ENCODE measurements at places on chromosomes 4 and X.
A peak's percentile ranks its signal among the peaks of the same experiment; 100 is the strongest.

- DNase-seq = peak; percentile 26
These were observed 99.6 kb downstream of the PCDH18 start for GRCh38 chr4:137432446-137433311.

GRCh38 chr4:145530189-145530588 lies 48.5 kb downstream of the SMAD1 start:
- DNase-seq = no peak

- DNase-seq = no peak
These were observed 368.8 kb downstream of the GASK1B start for GRCh38 chr4:157803845-157804521.

DNA sequence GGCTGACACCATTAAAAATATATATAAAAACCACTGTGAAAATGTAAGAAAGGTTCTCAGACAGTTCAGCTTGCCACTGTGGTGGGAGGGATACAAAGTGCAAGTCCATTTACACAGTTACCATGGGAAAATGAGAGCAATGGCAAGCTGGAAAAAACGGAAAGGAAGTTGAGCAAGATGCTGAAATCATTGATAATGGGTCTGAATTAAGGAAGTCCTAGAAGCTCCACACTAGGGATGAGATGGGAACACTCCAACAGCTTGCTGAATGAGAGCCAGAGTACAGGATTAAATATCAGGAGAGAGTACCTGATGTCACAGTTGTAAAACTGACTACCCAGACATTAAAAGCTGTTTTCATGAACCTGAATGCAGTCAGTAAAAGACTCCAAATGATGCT lies 218.6 kb downstream of the PRDM5 start:
- DNase-seq = no peak

DNA sequence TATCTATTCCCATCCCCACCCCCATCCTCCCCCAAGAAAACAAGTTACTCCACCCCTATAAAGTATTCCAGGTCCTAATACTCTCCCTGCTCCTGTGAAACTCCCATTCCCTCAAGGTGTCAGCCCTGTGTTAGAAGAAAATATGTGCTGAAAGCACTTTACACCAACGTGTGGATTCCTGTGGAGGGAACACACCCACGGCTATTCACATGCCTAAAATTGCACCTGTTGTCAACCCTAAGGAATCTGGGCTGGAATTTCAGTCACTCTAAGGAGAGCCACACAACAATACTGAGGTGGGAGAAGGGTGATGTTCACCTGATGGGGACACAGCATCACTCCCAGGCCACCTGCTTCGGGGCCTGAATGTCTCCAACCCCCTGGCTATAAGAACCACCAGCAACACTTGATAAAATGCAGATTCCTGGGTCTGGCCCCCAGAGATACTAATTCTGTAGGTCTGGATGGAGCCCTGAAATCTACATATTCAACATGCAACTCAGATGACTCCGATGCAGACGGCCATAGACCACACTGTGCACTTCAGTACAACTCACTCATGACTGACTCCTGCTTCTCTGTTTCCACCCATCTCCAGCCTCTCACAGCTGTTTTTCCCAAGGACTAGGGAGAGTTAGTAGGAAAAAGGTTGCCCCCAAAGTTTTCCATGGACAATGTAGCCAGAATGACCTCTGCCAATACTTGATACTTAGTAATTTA lies 15.8 kb downstream of the SCD5 start:
- no peak for DNase-seq

DNA sequence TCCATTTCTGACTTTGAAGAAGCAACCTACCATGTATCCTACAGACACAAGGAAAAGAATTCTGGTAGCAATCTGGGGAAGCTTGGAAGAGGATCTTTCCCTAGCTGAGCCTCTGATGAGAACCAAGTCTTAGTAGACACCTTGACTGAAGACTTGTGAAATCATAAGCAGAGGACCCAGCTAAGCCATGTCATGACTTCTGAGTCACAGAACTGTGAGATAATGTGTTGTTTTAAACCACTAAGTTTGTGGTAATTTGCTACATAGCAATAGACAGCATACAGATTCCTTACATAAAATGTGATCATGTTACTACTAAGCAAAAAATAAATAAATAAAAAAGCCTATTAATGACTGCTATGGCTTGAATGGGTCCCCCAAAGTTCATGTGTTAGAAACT lies 71.3 kb upstream of the ANKRD50 start:
- DNase-seq = no peak

DNA sequence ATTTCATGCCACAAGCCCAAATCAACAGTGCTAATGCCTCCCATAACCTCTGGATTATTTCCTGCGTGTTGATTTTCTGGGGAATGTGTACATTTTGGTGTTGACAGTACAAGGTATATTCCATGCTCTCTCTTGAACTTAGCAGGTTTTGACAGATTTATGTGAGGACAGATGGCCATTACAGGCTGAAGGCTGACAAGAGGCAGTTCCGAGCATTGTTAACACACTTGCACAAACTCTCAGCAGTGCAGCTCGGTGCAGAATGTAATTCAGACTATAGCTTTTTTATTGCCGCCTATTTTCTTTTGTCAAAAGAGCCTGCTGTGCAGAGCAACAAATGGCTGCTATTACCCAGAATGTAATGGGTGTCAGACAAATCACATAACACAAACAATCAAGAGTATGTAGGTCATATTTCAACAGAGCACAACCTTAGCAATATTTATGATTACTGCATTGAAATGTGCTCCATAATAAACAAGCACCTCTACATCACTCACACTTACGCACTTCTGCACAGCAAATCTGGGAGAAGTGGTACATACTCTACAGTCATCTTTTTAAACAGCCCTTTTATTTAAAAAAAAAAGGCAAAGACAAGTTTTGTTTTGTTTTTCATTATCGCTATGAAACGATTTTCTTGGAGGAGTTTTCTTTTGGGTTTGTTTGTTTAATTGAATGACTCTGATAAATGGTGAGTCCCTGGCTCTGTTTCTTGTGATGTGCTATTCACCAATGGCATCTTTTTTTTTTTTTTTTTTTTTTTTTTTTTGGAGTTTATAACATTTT lies 71.6 kb downstream of the PPARGC1A start:
- no peak for DNase-seq

DNA sequence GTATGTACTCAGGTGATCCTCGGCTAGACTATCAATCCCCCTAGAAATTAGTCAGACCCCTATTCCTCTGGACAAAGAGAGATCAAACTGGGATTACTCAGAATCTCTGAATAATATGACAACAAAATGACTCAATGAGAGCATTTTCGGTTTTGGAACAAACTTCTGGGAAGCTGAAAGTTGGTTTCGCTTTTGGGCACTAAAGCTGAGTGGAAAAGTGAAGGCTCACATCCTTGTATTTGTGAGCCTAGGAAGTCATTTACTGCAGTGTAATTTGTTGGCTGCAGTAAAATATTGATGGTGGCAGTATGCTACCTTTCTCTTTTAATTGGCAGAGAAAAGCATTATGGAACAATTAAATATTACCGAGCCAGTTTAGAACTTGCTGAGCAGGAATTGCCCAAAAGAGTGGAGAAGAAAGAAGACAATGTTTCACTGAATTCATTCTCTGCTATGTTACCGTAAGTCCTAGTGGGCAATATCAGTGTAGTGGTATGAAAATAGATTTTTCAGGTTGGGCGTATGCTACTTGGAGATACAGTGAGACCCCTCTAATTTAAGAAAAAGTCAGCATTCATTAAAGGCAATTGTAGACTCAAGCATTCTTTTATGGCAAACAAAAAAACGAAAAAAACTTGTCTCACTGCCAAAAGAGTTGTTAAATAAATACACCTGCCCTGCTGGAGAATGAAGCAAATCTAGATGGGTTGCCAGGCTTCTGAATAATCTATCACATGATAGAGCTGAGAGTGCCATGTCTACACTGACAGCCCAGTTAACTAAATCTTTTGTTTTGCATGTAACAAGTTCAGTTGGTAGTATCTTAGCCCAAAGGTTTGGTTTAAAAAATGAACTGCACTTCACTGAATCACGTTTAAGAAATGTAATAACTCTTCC lies 69.6 kb downstream of the AGTR2 start:
- DNase-seq = peak; percentile 6

DNA sequence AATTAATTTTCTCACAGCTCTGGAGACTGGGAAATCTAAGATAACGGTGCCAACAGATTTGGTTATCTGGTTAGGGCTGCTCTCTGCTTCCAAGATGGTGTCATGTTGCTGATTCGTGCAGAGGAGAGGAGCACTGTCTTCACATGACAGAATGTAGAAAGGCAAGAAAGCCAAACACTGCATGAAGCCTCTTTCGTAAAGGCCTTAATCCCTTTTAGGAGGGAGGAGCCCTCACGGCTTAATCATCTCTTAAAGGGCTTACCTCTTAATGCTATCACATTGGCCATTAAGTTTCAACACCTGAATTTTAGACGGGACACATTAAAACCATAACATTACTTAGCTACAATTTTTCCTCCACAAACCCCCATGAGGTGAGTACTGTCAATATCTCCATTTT lies 174.1 kb downstream of the COX18 start:
- DNase-seq = no peak

DNA sequence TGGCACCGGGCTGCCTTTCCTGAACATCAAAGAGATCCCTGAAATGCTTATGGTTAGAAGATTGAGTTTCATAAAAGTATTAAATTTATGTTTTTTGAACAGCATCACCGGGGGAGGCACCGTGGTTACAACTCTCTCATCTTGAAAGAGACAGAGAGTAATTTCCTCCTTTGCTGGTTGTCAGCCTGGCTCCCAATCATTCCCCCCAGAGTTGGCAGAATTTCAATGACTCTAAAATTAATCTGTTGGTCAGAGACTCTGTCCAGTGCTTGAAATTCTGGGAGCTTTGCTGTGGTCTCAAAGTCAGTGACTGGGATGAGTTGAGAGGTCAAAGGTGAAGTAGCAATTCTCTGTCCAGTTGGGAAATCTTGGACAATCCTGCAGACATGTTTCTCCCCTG lies 135.9 kb downstream of the RAB28 start:
- no peak for DNase-seq

- DNase-seq = no peak
These were observed 48.6 kb downstream of the GPC4 start for GRCh38 chrX:133366735-133367134.

GRCh38 chr4:186700746-186701145 lies 22.9 kb downstream of the FAT1 start:
- DNase-seq = peak; percentile 59

DNA sequence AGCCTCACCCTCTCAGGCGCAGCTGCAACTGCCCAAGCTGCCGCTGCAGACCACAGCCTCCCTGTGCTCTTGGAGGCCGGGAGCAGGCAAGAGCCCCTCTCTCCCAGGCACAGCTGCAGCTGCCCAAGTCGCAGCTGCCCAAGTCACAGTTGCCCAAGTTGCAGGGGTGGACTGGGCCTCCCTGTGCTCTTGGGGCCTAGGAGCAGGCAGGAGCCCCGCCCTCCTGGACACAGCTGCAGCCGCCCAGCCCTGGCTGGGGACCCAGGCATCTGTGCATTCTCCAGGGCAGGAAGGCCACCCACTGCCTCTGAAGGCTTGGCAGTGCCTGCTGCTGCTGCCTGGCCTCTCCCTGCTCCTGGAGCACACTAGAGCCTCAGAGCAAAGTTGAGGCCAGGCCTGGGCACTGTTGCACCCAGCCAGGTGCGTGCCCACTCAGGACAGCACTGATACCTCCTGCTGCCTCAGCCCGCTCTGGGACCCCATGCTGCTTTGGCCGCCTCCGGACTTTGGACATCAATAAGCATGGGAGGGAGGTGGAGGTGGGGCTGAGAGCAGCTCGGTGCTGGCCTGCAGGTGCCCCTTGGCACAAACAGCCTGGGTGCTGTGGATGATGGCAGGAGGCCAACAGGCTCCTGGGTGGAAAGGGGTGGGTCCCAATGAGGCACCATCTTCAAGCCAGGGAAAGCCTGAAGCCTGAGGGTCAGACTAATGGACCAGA lies 247.5 kb downstream of the PDGFC start:
- DNase-seq = no peak

DNA sequence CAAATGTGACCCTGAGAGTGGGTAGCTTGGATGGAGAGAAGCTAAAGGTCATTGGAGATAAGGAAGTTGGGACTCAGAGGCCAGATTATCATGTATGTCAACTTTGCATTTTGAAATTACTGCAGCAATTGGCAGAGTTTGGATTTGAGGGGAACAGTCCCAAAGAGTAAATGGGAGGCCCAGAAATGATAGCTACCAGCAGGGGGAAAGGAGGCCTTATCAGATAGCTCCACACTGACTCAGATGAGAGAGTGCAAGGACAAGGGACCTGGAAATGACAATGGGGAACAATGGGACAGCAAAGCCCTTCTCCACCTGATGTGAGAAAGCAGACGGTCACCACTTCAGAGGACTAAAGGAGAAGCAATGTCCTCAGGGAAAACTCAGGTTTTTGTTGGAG lies 201.5 kb upstream of the JADE1 start:
- no peak for DNase-seq

DNA sequence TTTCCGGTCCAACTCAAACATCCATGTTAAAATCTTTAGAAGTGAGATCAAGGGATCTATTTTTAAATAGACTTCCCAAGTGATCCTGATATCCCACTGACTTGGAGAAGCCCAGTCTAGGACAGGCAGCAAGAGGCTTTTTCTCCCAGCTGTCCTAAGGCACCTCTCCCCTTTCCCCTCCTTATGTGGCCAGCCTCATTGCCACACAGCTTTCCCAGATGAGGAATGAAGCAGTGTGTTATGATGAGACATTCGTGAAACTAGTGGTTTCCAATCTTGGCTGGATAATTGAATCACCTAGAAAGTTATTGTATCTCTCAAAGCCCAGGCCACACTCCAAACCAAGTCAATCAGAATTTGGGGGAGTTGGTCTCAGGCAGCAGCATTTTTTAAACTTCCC lies 16.8 kb upstream of the HSD17B13 start:
- peak; percentile 3 for DNase-seq

All from AG10803 (cell line).